ENCODE measurements at places on chromosomes 16 and 17.

- DNase-seq, result no peak
These were observed 79.9 kb upstream of the C17orf78 start for GRCh38 chr17:37295888-37296287.

GRCh38 chr17:15409721-15410250, 57.6 kb downstream of the CDRT4 start:
- no peak for DNase-seq

DNA sequence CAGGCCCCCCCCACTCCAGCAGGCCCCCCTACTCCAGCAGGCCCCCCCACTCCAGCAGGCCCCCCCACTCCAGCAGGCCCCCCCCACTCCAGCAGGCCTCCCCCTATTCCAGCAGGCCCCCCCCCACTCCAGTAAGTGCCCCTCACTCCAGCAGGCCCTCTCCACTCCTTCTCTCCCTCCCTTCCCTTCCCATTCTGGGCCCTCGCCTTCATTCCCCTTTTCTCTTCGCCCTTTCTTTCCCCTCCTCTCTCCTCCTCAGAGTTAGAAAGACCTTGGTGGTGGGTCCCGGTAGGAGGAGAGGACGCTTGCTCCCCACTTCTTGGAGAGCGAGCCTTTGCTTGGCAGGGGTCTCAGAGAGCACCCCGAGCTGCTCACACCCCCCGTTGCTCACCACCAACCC, 177.0 kb upstream of the TNRC6C start:
- DNase-seq, result no peak

GRCh38 chr16:83116274-83116892, 489.6 kb downstream of the CDH13 start:
- no peak for DNase-seq

DNA sequence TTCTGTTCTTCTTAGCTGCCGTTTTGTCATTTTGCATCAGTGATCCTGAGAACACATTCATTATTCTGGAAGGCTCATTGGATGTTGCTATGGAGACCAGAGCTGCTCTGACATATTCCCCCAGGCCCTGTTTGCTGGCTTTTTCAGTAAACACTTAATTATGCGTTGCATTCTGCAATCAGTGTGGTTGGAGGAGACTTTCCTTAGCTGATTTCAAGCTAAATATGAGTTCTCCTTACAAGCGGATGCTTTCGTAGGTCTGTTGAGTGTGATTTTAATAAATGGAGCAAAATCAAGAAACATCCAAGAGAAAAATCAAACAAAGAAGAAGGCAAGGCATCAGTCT, 38.2 kb upstream of the NUDT7 start:
- DNase-seq, result no peak

DNA sequence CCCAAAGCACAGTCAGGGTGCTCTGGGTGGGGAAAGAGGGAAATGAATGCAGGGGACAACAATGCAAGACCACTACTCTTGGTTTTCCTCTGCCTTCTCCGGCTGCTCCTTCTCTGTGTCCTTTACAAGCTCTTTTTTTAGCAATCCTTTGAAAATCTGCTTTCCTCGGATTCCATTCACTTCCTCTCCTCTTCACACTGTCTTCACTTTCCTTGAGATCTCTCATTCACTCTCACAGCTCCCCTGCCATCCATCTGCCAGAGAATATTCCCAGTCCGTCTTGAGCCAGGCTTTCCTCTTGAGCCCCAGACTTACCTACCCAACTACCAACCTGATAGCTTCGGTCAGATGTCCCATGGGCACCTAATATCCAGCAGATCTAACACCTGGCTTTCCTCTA, 11.0 kb upstream of the SPOP start:
- peak; percentile 14 for DNase-seq

DNA sequence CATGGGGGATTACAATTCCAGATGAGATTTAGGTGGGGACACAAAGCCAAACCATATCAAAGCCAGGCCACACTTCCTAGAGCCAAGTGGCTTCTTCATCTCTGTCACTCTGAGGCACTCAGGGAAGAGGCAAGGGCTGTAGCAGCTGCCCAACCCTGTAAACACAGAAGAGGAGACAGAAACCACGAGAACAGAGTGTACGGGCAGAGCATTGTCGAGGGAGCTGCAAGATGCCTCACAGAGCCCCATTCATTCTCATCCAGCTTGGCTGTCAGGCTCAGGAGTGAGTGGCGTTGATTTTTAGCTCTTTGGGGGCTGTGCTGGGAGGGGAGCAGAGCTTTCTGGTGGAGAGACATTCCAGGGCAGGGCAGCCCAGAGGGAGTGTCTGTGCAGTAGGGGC, 117.2 kb upstream of the SALL1 start:
- DNase-seq, result no peak

- DNase-seq, result no peak
These were observed 97.2 kb downstream of the TBC1D16 start for GRCh38 chr17:79938336-79939093.

GRCh38 chr17:41659427-41660212, 29.1 kb upstream of the EIF1 start:
- DNase-seq, result no peak

DNA sequence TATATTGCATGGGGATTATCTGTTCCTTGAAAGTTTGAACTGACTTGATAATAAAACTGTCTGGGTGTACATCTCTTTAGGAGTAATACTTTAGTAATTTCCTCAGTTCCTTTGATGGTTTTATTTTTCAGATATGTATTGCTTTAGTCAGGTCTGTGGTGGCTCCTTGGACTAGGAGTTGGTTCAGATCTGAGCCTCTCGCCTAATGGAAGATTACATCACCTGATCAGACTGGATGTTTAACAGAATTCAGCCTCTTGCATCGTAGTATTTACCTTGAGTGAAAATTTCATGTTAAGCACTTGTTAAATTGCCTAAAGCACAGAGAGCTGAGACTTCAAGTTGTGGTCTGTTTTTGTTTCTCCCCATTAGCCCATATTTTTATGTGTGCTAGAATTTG, 267.3 kb downstream of the MAP2K4 start:
- no peak for DNase-seq

DNA sequence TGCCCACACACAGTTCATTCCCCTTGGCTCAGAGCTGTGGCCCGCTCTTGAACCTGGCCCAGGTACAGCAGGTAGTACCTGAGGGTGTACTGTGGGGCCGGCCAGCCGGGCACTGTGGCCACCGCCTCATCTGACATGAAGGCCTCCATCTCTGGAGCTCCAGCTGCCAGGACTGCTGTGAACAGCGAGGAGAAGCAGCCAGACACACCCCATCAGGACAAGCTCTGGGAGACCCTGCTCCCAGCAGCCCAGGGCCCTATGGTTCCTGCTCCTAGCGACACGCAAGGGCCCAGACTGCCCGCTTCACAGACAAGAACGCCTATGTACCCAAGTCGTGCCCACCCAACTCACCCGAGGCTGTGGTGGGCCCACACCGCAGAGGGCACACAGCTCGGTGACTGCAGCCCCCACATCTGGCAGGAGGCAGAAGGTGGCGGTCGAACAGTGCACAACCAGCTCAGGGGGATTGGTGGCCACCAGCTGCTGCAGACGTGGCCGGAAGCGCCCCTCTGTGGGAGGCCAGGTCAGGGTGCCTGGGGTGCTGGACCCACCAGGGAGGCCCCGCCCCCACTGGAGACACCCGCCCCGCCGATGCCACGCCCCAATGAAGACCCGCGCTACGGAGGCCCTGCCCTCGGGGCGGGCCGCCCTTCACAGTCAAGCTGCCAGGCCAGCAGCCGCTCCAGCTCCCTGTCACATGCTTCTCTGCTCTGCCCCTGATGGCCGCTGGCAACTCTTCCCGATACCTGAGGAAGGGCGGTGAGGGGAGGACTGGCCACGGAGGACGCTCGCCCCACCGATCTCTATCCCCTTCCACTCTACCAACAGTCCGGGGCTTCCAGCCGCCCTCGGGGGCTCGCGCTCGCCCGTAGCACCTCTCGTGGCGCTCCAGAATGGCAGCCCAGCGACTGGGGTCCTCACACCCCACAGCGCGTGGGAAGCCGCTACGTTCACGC, 1.1 kb upstream of the STUB1 start:
- peak; percentile 65 for DNase-seq

DNA sequence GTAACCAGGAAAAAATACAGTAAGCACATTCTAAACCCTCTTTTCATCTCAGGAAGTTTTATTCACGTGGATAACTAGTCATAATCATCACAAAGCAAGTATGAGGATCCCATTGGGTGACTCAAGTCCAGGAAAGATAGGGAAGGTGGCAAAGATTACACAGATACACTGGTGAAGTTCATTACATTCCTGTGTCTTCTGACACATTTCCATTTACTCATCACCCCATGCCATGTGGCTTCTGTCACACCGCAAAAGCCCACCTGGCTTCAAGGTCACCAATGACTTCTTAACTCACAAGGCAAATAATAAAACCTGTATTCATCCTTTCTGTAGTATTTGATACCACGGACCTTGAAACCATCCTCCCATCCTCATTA, 17.0 kb downstream of the HS3ST3A1 start:
- DNase-seq, result no peak

GRCh38 chr16:73177729-73178295, 129.9 kb upstream of the ZFHX3 start:
- no peak for DNase-seq

DNA sequence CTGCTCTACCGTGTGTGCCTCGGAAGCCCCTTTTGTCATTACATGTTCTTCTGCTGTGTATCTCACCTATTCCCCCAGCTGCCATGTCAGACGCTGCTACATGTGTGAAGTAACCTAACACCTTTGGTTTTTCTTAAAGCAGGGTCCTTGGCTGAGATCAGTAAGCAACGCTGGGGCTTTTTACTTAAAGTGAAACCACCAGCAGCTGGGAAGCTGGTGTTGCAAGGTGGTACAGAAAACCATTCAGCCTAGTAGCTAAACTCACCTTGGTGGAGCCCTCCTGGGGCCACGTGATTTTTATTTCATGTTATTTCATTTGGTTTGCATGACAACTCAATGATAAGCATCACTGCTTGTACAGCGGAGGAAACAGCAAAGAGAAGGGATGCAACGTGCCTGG, 62.6 kb downstream of the PLCG2 start:
- peak; percentile 47 for DNase-seq

GRCh38 chr17:58995247-58995940, 111.3 kb downstream of the TRIM37 start:
- DNase-seq, result no peak

GRCh38 chr17:850851-851763, 69.0 kb downstream of the MRM3 start:
- no peak for DNase-seq

DNA sequence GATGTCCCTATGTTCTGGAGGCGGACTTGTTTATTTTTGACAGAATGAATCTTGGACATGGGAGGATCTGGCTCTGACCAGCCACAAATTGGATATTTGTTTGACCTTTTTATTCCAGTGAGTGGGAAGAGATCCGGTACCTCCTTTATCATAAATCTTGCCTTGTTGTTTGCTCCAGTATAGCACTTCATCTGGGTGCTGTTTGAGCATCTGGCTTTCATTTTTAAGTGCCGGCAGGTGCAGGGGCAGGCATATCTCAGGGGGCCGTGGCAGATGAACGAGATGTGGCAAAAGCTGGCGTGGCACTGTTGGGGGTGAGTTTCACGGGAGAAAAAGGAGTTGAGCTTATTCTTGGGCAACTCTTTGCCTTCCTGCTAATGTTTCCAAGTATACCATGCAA, 37.8 kb downstream of the MSI2 start:
- no peak for DNase-seq

DNA sequence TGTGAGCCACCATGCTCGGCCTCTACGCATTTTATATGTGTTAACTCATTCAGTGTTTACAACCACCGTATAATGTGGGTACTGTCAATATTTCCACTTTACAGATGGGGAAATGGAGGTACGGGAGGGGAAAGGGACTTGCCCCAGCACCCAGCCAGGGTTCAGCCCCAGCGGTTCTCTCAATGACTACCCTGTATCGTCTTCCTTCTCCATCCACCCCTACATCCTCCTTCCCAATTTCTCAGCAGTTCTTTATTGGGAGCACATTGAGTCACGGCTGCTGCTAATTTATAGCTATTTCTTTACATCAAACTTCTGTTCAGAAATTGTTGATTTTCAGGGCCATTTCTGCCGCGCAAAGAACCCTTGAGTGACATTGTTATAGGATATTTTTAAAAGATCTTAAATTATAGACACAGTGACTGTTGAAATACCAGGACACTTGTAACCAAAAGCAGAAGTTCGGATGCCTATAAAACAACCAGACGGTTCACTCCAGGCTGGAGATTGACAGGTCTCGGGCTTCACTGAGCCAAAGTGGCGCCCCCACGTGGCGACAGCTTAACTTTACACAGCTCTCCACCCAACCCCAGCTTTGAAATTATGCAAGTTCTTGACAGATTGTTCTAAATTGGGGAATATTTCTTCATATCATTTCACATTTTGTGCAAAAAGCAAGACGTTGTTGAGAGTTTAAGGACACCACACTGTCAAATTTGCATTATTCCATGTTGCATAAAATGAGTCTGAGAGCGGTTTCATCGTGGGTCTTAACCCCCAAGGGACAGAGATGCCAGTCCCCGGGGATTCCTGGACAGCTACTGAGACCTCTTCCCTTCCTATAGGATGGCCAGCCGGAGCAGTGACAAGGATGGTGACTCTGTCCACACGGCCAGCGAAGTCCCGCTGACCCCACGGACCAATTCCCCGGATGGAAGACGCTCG, 11.8 kb downstream of the SYT17 start:
- DNase-seq, result peak; percentile 48

DNA sequence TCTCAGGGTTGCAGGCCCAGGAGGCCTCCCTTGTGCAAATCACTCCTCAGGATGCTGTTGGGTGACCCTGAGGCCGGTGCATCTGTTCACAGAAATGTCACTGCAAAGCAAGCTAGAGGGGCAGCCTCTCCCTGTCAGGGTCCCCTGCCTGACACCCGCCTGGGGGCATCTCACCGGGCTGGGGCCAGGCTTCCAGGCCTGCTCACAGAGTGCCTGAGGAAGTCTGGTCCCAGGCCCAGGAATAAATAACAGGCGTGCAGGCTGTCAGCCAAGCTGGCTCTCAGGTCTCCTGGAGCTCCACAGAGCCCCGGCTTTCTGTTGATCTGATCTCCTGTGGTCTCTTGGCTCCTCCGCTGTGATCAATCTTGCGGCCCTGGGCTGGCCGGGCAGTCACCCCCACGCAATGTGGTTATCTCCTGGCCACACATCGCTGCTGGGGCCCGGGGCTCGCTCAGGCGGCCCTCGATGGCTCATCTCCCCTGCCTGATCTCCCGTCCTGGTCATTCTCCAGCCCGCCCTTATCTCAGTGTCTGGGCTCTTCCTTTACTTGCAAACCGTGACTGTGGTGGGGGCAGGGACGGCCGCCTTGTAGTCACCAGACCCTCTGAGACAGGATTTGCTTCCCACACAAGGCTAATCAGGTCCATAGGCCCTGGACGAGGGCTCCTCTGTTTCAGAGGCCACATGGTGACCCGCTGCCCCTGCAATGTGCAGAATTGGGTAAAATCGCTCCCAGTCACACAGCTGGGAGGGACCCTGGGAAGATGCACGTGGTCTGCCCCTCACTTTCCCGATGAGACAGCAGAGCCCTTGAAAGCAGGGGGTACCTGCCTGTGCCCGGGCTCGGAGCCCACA, 231.2 kb upstream of the GSE1 start:
- no peak for DNase-seq

- DNase-seq, result peak; percentile 64
These were observed 5.2 kb downstream of the SLFN11 start for GRCh38 chr17:35368081-35368830.

GRCh38 chr16:55678161-55678821, 22.5 kb downstream of the SLC6A2 start:
- DNase-seq, result no peak
